Stimulated activated CD4-positive, alpha-beta T cell treated with anti-CD3 and anti-CD28 coated beads, Interleukin-2, amount 100 ng/mL, for 24 hours (primary cell): ENCODE measurements at places on chromosomes 7 and 10.
A peak's percentile ranks its signal among the peaks of the same experiment; 100 is the strongest.

DNA sequence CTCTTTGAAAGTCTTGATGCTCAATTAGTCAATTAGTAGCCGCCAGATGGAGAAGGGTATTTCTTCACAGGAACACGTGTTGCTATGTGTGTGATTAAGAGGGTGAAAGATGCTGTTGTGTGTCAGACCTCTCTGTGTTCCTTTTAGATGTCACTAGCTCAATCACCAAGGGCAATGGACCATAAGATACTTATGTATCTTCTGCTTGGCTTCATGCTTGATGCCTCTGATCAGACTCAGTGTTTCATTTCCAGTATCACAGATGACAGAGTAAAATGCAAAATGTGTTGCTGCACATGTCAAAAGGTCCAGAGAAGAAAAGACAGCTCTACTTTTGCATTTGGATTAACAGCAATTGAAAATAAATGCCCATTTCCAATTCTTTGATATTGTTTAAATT is 865.9 kb downstream of the CNTNAP2 start:
- no peak for DNase-seq

GRCh38 chr7:74457007-74457406 is 3.3 kb downstream of the GTF2IRD1 start:
- no peak for DNase-seq

- DNase-seq, result no peak
These were observed 209.0 kb upstream of the FZD1 start for GRCh38 chr7:91055219-91055618.

DNA sequence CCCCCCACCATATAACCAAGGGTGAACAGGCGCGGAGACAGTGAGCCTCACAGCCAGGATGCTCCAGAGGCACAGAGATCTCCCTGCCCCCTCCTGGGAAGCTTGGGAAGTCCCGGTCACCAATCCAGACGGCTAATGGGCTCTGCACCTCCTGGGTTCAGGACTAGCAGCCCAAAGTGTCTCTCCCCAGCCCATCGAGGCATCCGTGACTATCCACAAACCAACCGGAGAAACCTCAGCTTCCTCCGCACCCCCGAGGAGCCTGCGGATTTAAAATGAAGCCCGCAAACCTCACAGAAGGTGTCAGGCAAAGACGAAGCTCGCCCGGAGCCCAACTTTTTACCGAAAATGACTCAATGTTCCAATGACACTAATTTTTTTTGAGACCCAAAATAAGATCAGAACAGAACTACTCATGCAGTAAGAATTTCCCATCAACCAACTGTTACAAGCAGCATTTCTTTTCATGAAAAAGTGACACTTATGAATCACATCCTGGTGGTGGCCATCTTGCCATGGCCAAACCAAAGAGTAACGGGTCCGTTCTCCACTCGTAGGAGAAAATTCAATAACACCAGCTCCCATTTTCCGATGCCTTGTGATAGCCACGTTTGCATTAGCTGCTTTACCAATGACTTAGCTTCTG is 6.0 kb downstream of the PDGFA start:
- DNase-seq, result peak; percentile 37

DNA sequence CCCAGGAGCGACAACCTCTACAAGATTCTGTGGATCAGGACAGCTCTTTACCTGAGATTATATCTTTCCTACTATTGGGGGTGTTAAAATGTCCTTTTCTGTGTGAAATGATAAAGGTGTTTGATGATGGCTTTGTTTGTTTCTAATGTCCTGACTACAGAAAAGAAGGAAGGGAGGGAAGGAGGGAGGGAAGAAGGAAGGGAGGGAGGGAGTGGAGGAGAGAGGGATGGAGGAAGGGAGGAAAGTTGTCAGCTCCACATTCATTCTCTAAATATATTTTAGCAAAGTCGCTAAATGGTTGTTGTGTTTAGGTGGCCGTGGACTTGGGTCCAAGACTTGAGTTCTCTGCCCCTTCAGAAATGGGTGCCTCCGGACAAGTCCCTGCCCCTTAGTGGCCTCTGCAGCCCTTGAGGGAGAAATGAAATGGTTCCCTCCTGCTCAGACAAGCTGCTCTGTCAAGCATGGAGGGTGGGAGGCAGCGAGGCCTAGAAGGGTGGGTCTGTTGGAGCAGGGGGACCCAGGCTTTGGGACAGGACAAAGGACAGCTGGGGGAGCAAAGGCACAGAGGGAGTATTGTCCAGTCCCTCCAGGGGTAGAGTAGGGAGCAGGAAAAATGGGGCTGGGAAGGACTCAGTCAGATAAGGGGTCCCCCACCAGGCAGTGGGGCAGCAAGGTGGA is 4.4 kb downstream of the RGS10 start:
- DNase-seq, result no peak

GRCh38 chr10:44471410-44471809 is 86.5 kb upstream of the CXCL12 start:
- DNase-seq, result no peak

DNA sequence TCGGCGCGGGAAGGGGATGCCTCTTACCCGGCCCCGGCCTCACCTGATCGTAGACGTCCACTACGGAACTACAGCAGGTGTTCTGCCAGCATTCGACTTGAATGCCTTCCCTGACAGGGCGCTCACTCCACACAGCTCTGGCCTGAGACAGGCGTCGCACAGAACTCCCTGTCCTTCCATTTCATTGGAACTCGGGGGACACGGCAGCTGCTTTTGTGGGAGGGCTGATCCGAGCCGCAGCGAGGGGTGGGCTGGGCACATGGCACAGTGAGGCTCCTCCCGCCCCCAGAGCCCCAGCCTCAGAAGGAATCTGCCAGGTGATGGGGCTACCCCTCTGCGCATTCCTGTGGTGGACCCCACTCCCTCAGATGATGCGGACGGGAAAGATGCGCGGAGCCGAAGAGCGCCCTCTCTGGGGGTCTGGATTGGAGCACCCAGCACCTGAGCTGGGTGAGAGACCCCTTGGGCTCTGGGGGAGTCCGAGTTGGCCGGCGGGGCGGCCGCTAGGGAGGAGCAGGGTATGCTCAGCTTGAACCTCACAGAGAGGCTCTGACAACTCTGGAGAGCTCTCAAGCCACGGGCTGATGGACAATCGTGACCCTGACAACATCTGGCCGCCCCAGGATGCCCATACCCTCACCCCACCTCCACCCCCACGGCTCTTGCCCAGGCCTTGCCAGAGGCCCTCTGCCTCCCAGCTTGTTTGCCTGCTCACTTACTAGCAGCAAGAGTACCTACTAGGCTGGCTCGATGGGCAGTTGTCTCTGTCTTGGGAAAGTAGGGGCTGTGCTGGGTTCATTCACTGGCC is 36.6 kb downstream of the RASGEF1A start:
- DNase-seq, result no peak

DNA sequence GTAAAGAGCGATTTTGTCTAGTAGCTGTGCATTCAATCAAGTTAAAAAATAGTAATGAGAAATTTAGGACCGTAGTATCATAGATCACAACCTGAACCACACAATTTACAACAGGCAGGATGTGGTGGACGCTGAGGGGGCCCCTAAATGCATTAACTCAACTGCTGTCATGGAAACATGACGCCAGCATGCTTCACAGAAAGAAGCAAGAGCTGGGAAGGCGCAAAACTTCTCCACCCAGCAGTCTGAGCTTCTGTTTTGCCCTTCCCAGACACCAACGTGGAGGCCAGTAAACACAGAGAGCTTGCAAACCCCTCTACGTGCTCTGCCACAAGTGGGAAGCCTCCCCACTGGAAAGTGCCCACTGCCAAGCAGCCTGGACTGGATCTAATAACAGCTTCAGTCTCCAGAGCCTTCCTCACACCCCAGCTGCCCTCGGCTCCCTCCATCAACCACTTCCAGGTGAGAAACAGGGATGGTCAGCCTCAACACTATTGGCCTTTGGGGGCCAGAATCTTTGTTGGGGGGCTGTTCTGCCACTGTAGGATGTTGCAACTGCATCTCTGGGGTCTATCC is 151.8 kb downstream of the SFMBT2 start:
- peak; percentile 68 for DNase-seq

DNA sequence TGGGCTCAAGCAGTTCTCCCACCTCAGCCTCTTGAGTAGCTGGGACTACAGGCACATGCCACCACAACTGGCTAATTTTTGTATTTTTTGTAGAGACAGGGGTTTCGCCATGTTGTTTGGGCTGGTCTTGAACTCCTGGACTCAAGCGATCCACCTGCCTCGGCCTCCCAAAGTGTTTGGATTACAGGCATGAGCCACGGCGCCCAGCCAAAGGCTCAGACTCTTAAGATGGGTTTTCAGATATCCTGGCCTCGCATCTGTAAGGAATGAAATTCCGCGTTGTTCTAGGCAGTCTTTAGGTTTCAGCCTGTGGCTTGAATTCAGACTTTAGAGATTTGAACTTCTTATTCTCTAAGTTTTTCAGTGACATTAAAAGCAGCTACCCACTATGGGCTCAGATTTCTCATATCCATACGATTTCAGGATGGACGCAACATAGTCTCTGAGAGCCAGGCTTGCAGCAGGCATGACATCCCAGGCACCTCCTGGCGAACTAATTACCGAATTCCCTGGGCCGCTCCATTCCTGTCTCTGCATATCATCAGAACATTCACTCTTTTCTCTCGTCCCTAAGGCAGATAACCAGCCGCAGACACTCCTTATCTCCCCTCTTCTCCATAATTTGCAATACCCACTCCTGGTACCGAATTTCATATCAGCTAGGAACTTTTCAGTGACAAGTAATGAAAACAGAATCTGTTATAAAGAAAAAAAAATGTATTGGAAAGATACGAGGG is 29.7 kb downstream of the IL15RA start:
- DNase-seq, result no peak

- DNase-seq, result no peak
These were observed 86.6 kb upstream of the PDK4 start for GRCh38 chr7:95682913-95683312.

DNA sequence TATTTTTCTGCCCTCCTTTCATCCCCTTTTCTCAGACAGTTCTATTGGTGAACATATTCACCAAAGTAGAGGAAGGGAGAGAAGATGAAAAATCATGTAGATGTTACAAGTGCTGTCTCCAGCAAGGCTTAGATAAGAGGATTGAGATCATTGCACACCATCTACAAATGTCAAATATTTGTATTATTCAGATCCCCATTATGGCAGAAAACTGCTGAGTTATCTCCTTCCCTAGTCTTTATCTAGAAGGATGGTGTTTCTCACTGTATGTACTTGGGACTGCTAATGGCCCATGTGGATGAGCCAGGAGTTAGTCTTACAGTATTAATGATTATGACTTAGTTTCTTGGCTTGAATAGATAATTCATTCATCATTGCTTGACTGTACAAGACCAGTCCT is 147.2 kb upstream of the EEPD1 start:
- DNase-seq, result no peak

DNA sequence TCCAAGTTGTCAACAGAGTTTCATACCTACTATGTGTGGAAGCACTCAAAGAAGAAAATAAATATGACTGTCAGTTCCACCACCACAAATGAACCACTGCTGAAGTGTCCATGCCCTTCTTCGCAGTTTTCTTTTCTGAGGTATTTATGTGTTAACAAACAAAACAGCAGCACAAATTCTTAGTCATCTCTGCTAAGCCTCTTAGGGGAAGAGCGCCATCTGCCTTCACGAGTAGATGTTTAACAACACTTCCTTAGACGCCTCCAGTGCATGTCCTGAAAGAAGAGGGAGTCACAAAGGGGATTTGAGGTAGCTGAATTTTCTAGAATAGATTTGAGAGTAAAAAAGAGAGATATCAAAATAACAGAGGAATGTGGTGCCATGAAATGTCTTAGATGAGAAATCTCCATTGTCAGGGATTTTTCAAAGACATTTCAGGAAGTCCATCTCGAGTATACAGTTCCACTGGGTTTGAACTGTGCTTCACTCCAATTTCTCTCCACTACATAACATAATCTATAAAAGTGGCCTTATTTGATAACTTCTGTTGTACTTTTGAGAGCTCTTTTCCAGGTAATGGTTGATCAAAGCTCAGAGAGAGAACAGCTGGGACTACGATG is 775.3 kb upstream of the POM121L12 start:
- DNase-seq, result no peak

GRCh38 chr10:31099094-31099493 is 67.4 kb upstream of the ZNF438 start:
- no peak for DNase-seq

DNA sequence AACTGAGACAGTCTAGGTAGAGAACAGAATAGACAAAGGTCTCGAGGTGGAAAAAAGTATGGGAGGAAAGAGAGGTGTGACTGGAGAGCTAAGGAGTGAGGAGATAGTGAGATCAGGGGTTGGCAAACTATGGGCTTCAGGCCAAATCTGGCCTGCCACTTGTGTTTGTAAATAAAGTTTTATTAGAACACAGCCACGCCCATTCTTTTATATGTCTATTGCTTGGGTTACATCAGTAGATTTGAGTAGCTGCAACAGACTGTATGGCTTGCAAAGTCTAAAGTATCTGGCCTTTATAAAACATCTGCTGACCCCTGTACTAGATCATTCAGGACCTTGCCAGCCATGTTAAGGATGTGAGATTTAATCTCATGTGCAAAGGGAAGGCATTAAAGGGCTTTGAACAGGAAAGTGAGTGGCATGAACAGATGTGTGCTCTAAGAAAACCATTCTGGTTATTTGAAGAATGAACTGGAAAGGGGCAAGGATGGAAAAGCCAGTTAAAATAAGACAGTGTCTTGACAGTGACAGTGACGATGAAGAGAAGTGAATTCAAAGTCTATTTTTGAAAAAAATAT is 240.3 kb downstream of the RNLS start:
- DNase-seq, result no peak

- DNase-seq, result no peak
These were observed 85.4 kb upstream of the AFAP1L2 start for GRCh38 chr10:114489521-114490310.

- DNase-seq, result no peak
These were observed 85.1 kb downstream of the PRPF18 start for GRCh38 chr10:13671904-13672303.

- no peak for DNase-seq
These were observed 103.0 kb downstream of the NXPH1 start for GRCh38 chr7:8536431-8536830.

- no peak for DNase-seq
These were observed 134.2 kb downstream of the SLC25A13 start for GRCh38 chr7:96187735-96188134.
